Heart left ventricle (tissue), 16 donors: ENCODE measurements at places on chromosomes 2 and 18. TPM values are rescaled to one million over a fixed set of nuclear protein-coding genes. Genes with fewer than 3 reads are reported as not detected.

GRCh38 chr18:8800876-8801262 is 95.5 kb downstream of the MTCL1 start:
- no peak for DNase-seq

DNA sequence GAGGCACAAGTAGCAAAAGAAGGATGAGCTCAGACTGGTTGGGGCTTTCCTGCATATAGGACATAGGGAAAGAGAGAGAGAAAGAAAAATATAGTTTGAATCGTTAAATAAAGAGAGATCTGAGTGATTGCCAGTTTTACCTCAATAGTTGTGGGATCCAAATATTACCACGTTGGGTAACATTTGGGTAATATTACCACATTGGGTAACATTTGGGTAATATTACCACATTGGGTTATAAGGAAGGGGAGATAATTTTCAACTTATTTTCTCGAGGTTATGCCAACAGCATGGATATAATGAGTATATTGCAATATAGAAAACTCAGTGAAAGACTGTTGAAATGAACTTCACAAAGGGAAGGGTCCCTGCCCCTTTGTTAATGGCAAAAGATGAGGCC is 20.7 kb downstream of the SP140 start:
- no peak for DNase-seq

DNA sequence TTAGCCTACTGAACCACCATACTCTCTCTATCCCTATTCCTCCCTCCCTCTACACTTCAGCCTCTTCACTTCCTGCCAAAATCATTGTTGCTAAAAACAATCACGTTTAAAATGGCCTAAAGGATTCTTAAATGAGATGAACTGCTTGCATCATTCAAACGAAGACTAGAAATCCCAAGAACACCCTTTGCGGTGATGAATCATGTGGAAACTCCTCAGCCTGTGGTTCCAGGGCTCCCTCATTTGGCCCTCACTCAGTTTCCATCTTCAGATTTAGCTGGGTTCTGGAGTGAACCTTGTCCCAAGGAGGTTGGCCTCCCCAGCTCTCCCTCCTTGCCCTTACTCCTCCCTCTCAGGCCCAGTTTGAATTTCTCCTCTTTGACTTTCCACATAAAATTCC is 125.6 kb upstream of the CDC42EP3 start:
- no peak for DNase-seq

GRCh38 chr2:141058556-141058955 is 1072.3 kb downstream of the LRP1B start:
- no peak for DNase-seq

GRCh38 chr18:36101943-36102342 is 27.2 kb downstream of the SLC39A6 start:
- DNase-seq, result no peak

DNA sequence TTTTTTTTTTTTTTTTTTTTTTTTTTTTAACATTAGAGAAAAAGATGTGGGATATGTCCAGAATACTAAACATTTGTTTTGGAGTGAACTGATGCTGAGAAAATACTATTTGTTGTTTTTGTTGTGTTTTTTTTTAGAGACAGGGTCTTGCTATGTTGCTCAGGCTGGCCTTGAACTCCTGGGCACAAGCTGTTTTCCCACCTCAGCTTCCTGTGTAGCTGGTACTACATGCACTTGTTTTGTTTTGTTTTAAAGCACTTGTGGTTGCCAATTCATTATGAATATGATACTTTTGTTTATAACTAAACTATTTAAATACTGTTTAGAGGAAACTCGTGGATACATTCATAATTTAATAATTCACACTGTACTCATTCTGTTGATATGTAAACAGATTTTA is 33.4 kb upstream of the DYSF start:
- no peak for DNase-seq

GRCh38 chr2:133787207-133787606 is 218.9 kb upstream of the NCKAP5 start:
- no peak for DNase-seq

GRCh38 chr2:187213798-187214197 is 234.3 kb downstream of the CALCRL start:
- no peak for DNase-seq

DNA sequence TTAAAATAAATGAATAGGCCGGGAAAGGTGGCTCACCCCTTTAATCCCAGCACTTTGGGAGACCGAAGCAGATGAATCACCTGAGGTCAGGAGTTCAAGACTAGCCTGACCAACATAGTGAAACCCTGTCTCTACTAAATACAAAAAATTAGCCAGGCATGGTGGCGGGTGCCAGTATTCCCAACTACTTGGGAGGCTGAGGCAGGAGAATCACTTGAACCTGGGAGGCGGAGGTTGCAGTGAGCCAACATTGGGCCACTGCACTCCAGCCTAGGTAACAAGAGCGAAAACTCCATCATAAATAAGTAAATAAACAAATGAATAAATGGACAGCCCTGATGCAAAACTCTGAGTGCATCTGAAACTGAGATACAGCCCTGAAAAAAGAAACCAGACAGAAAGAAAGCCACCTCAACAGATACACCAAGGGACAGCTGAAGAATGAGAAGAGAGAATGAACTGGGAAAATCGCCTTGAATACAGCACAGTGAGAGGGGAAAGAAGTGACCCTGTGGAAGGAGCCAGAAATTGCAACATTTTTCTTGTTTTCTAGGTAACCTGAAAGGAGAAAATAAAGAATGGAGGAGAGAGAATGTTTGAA is 64.4 kb downstream of the TRABD2A start:
- DNase-seq, result no peak

DNA sequence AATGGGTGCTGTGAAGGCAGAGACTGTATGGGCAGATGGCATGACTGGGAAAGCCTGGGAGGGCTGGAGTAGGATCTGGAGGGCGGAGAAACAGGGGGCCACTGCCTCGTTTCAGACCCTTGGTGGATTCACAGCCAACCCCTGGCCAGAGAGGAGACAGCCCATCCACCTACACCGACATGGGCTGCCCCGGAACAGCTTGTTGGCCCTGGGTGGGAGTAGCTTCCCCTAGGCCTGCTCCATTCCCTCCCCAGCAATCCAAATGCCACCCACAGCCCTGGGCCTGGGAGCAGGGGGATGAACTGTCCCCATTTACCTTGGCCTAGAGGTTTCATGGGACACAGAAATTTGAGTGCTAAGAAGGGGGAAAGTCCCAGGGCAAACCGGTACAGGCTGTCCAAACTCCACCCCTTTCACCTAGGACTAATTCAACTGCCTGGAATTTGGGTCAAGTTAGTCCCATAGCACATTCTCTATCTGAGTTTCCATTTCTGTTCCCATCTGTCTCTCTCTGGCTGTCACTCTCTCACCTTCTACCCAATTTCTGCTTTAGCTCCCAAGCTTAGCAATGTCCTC is 37.0 kb downstream of the LBH start:
- DNase-seq, result no peak

DNA sequence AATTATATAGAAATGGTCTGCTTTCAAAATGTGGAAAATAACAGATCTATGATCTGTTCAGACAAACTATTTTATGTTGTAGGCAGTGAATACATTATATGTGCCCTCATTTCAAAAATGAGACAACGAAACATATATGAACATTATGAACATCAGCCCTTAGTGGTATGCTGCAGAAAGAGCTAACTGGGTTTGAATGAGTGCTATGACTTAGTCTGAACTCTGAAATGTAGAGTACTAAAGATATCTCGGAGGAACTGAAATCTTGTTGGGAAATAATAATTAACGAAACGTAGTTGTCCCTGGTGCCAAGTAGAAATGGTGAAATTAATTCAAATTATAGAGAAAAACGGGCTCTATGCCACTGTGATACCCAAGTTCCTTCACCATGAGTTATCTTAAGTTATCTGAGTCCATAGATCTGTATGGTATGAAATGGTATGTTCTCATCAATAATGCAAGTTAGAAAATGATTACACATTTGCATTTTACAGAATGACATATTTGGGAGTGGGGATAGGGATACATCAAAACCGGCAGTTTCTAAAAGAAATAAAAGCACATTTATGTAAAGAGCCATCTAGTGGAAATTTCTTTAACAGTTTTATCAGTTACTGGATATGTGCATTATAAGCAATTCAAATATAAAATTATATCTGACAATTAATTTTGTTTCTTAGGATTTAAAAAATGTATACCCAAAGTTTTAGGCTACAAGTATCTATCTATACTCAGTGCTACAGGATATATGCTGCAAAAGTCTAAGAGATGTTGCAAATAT is 26.7 kb downstream of the STARD6 start:
- no peak for DNase-seq

ZBTB7C gene
- 2.5 TPM for total RNA-seq

IL1F10 gene
- total RNA-seq, result not detected

SH3RF3 gene
- 12.4 TPM for total RNA-seq

CYRIA gene
- 2.6 TPM for total RNA-seq

HNRNPLL gene
- 23.2 TPM for total RNA-seq
